Omental fat pad (tissue), 4 donors: ENCODE measurements at places on chromosomes 1 and 21. TPM values are rescaled to one million over a fixed set of nuclear protein-coding genes. Genes with fewer than 3 reads are reported as not detected.

The CD5L gene
- not detected for total RNA-seq

The ALPL gene
- total RNA-seq, result 5.3 TPM

The IFI6 gene
- 85.4 TPM for total RNA-seq

The TINAGL1 gene
- total RNA-seq, result 89.7 TPM
